Stimulated activated CD8-positive, alpha-beta memory T cell treated with anti-CD3 and anti-CD28 coated beads, Interleukin-15, amount 100 ng/mL, for 24 hours (primary cell): ENCODE measurements at places on chromosomes 12 and 14.

GRCh38 chr12:46343118-46343852, 29.3 kb downstream of the SLC38A2 start:
- no peak for DNase-seq

DNA sequence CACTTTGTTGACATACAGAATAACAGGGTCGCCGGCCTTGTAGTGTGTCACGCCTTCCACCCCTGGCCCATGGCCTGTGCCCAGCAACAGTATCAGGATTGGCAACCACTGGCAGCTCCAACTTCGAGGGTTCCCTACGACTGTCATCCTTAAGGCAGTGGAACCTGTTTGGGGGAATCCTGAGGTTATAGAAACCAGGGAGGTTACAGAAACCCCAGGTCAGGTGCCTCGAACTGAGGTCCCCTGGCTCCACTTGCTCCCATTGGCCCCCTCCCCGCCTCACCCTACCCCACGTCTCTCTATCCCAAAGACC, 412 bp downstream of the TM9SF1 start:
- no peak for DNase-seq

DNA sequence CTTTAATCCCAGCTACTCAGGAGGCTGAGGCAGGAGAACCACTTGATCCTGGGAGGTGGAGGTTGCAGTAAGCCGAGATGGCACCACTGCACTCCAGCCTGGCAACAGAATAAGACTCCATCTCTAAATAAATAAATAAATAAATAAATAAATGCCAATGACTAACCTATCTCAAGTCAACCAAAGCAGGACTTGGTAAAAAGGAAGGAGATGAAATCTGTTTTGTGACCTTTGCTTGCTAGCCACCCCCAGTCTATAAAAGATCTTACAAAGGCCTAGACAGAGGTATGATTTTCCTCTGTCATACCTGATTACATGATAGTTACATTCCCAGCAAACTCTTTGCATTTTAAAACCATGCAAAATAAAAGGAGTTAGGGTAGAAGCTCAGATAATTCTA, 13.5 kb upstream of the METTL17 start:
- DNase-seq: no peak

GRCh38 chr14:72352012-72352411, 419.8 kb downstream of the RGS6 start:
- no peak for DNase-seq

- DNase-seq: no peak
Measured at GRCh38 chr12:101599771-101600484, 5.2 kb downstream of the MYBPC1 start.

- DNase-seq: no peak
Measured at GRCh38 chr12:110578694-110579534, 4.2 kb downstream of the PPTC7 start.

GRCh38 chr12:14696265-14696741, at the start of gene GUCY2C:
Gene GUCY2C, minus strand, starts transcription at chr12:14696599. Its CDS starts 151 bp downstream, at chr12:14696448.
- DNase-seq: no peak

- DNase-seq: no peak
Measured at GRCh38 chr14:59356767-59357166, 108.4 kb downstream of the GPR135 start.

GRCh38 chr12:131218026-131218922, 264.6 kb downstream of the ADGRD1 start:
- DNase-seq: no peak

- DNase-seq: no peak
Measured at GRCh38 chr12:113226696-113227568, 5.7 kb downstream of the TPCN1 start.

- DNase-seq: no peak
Measured at GRCh38 chr12:122977153-122977552, 2.1 kb downstream of the OGFOD2 start.

DNA sequence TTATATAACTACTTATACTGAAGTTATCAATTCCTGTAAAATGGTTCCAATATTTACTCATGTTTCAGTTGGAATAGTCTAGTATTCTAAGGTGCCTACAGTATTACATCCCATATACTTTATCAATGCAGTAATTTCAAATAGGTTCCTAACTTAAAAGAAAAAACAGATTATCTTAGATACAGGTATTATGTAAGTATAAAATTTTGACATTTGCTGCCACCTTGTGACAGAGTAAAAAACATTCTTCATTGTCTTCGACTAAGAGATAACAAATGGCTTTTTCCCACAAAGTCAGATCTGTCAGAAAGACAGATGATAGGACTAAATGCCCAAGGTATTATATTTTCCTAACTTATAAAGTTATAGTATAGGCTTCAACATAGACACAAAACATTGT, 78.7 kb downstream of the TXNDC16 start:
- no peak for DNase-seq

GRCh38 chr14:55838529-55839052, 258.6 kb downstream of the KTN1 start:
- no peak for DNase-seq

DNA sequence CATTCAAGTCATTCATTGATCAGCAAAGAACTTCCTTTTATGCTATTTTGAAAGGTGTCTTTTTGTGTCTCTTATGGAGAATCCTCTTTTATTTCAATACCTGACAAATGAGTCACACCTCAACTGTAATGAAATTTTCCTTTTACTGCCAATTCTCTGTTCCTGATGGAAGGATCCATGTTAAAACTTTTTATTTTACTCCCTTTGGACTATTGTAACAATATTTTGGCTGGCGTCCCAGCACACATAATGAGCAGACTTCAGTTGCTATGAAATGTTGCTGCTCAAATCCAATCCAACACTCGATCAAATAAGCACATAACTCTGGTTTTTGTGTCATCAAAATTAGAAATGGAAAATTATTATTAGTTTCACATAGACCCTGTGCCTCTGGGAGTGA, 21.9 kb upstream of the SLC15A5 start:
- no peak for DNase-seq

- DNase-seq: no peak
Measured at GRCh38 chr14:105666420-105666819, 140.0 kb downstream of the TMEM121 start.

GRCh38 chr14:89792489-89793366, 161.8 kb downstream of the EFCAB11 start:
- DNase-seq: no peak

GRCh38 chr14:36555998-36556743, 26.2 kb downstream of the NKX2-8 start:
- DNase-seq: no peak
